ENCODE measurements at places on chromosomes 7 and 10.

- DNase-seq = no peak
These were observed 84.4 kb downstream of the GLI3 start for GRCh38 chr7:42152329-42153205.

DNA sequence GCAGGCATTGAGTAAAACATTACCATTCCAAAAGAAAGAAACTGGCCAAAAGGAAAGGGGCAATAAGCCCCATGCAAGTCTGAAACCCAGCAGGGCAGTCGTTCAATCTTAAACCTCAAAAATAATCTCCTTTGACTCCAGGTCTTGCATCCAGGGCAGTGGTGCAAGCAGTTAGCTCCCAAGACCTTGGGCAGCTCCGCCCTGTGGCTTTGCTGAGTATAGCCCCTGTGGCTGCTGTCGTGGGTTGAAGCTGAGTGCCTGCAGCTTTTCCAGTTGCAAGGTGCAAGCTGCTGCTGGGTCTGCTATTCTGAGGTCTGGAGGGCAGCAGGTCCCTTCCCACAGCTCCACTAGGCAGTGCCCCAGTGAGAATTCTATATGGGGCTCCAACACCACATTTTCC is 580.1 kb upstream of the AUTS2 start:
- no peak for DNase-seq

DNA sequence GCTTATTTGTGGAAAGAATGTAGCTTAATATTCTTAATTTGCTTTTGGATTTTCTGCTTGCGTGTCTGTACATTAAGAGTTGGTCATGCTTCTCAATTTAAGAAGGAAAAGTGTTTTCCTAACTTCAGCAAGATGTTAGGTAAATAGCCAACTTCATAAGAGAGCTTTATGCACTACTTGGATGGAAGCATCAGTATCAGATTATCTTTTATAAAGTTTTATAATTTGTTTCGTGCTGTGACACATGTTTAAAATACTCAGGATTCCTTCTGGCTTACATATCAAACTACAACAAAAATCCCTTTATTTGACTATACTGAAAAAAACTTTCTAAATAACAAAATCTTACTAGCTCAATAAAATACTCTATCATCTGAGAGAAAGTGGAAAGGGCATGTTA is 34.8 kb upstream of the AGR2 start:
- peak; percentile 13 for DNase-seq

DNA sequence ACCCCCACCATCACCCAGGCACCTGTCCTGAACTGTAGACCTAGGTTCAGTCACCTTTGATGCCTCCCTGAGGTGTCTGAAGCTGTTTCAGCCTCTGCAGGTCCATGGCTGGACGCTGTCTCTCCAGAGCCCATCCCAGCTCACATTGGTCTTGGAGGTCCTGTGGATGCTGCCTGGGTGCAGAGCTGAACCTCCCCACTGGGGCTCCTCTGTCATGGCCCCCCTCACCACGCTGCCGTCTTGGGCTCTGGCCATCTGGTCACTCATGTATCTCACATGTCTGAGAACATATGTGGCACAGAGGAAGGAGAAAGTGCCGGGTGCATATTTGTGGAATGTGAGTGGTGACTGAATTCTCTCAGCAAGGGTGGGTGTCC is 108.9 kb downstream of the NKX6-2 start:
- DNase-seq = no peak

GRCh38 chr10:131073469-131074035 is 238.0 kb downstream of the TCERG1L start:
- no peak for DNase-seq

DNA sequence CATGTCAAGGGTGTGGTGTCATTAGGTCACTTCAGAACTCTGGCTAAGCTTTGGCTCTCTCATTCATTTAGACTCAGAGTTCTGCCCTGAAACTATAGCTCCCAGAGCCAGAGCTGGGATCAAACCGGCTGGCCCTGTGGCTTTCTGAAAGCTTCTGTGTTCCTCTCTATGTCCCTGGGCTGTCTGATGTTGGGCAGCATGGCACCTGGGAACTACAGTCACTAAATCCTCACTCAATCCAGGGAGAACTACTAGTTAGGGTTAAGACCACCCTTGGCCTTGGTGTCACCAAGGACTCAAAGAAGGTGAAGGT is 13.2 kb downstream of the ATG9B start:
- DNase-seq = no peak

- no peak for DNase-seq
These were observed 505 bp downstream of the NUDCD3 start for GRCh38 chr7:44489955-44490350.

DNA sequence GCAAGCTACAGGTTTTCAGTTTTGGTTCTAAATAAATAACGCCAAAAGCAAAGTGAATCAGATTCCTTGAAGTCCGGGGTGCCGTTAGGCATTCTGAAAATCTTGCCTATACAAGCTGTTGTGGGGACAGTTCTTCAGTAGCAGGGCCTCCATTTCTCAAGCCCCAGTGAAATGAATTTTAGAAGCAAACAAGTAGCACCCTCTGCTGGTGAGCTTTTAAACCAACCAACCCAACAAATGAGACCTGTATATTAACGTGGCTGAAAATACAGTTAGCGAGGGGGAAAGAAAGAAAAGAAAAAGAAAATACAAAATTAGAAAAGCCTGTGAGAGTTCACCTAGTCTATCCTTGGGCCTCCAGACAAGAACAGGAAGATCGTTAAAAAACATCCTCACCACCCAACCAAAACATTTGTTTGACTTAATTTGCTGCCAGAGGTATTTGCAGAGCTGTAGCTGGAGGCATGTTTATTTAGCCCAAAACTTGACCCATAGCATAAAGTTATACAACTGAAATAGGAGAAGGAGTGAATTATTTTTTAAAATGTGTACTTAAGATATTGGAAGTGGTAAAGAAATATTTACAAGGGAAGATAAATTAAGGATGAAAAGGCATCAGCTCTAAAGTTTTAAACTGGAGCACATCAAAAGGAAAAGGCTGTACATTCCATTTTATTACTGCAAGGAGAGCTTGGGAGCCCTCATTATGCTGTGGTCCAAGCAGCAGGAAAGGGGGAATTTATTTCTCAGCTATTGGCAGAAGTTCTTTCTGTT is 98.9 kb downstream of the DYNC1I1 start:
- peak; percentile 37 for DNase-seq

DNA sequence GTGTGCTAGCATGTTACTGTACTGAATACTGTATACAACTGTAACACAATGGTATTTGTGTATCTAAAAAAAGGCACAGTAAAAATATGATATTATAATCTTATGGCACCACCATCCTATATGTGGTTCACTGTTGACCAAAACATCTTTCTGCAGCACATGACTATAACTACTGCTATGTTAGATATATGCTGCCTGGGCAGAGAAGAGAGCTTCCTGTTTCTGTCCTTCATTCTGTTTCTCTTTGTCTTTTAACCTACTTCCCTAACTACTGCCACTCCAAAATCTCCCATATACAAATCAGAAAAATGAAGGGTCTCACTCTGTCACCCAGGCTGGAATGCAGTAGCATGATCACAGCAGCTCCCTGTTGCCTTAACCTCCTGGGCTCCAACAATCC is 8.8 kb upstream of the FGL2 start:
- no peak for DNase-seq

DNA sequence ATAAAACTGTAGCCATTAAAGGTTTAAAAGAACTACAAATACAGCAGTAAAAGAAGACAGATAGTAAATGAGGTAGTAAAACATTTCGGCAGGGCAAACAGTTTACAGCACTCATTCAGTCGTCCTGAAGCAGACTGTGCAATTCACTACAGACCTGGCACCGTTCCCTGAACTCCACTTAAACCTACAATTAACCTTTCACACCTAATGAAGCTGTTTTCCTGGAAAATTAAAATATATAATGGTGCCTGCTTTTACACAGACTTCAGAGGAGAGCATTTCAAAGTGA is 335.3 kb downstream of the GFRA1 start:
- DNase-seq = no peak

DNA sequence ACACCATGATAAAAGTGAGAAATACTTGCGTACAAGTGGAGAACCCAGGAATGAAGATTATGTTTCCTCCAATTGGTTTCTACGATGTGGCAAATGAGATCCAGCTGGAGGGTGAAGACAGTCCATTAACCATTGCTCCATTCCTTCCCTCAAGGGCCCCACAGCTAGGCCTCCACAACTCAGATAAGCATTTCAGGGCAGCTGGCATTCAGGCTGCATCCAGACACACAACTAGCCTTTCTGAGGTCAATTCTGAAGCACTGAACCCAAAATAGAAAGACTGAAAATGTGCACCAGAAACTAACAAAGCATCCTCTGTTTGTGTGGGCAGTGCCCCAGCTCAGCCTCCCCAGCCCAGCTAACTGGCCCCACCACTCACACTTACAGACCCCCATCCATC is 94.8 kb downstream of the GSAP start:
- no peak for DNase-seq

DNA sequence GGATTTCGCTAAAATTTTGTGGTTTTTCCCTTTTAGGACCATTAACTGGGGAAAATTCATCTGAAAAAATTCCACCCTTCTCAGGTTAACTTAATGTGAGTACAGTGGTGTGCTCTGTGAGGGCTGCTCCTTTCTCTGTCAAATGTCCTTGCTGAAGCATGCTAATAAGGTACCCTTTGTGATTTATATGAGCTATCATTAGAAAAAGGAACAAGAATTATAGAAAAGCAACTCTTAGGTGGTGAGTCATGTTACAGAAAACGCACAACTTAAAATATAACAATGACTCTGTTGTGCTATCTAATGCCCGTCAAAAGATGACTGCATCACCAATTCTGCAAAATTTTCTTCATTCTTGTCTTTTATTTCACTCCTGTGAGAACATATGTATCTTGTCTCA is 162.0 kb upstream of the MAGI2 start:
- DNase-seq = no peak

DNA sequence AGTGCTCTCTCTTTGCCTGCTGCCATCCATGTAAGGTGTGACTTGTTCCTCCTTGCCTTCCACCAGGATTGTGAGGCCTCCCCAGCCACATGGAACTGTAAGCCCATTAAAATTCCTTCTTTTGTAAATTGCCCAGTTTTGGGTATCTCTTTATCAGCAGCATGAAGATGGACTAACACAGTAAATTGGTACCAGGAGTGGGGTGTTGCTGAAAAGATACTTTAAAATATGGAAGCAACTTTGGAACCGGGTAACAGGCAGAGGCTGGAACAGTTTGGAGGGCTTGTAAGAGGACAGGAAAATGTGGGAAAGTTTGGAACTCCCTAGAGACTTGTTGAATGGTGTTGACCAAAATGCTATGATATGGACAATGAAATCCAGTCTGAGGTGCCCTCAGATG is 63.8 kb upstream of the PPP1R9A start:
- DNase-seq = no peak

DNA sequence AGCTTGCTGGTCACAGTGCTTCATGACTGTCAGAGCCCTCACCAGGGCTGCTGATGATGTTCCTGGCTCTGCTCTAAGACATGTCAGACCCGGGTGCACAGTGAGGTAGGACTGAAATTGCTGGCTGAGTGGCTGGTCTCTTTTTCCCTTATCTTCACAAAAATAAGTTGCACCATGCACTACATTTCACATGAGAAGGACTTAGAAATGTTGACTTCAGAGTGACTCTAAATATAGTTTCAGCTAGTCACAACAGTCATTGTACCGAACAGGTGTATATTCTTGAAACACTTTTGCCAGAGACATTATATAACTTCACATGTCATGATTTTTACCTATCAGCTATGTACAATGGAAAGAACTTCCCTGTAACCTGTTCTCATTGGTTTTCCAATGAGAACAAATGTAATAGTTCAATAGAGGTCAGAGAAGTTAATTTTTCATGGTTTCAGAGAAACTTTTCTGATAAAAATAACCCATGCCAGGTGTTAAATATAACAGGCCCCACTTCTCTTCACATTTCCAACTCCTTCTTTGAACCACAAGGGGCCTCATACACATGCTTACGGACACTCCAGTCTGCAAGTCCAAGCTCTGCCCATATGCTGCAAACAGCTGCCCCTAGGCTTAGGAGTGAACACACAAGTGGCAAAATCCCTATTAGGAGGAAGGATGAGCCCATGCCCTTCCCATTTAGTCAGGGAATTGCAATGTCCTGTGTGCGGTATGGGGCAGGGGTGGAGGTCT is 115.6 kb downstream of the CDK6 start:
- DNase-seq = no peak

DNA sequence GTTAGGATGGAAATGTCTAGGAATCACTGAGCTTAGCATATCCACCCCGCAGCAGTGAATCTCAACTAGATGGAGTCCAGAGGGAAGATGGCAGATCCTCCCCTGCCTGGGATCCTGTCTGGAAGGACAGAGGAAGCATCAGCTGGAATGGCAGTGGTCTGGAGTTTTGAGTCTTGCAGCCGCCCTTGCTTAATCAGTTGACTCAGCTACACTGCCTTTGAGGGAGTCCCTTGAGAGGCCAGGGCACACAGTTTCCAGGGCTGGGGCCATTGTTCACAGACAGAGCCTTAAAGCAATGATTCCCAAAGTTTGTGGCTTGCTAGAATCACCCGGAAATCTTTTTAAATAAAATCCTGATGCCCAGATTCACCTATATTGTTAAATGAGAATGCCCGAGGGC is 128.1 kb downstream of the NT5C2 start:
- DNase-seq = no peak

- DNase-seq = no peak
These were observed 69.9 kb downstream of the FOXL3 start for GRCh38 chr7:359766-360361.

DNA sequence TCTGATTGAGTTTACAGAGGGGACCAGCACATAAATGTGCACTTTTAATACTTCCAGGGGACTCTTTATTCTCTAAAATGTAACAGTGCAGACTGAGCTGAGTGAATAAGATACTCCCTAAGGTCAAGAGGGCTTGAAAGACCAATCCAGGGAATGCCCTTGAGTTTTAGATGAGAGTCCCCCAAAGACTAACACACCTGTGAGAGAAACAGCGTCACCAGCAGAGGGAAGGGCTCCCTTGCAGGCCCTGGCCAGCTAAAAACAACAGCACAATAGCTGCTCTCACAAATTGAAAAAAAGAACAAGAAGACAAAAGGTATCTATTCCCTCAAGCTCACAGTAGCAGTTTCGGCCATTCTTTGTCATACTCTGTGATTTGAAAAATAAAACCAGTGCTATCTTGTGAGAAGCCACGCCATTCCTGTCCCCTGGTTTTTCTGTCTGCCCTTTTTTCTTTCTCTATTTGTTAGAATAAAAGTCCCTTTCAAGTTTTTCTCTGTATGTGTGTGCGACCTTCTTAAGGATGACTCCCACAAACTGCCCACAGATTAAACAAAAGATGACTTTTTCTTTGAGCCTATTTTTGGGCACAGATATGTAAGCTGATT is 230.4 kb upstream of the BMPER start:
- no peak for DNase-seq
